ENCODE measurements at places on chromosomes 1 and 21.

DNA sequence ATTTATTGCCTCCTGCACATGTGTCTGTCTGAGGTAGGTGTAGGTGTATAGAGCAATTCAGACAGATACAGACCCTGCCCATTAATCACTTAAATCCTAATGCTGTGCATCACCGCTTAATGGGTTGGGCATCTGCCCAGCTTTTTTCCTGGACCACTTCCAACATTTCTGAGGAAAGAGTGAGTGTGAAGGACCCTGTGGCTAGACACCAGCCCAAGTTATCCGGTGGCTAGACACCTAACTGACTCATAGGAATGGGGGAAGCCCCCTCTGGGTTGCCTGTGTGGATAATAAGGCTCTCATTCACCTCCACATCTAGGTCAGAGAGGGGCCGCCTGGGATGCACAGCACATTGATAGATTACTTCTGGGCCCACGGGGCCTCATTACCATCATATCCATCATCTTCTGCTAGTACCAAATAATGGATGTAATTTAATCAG, 121.1 kb upstream of the RAVER2 start:
- H3K4me3 ChIP-seq, result no peak overlapping the region
- H3K4me1 ChIP-seq, result no peaks in the 10 kb centered on the region
- no peaks in the 10 kb centered on the region for H3K36me3 ChIP-seq
- H3K27me3 ChIP-seq, result no peaks in the 10 kb centered on the region
- no peak for DNase-seq

DNA sequence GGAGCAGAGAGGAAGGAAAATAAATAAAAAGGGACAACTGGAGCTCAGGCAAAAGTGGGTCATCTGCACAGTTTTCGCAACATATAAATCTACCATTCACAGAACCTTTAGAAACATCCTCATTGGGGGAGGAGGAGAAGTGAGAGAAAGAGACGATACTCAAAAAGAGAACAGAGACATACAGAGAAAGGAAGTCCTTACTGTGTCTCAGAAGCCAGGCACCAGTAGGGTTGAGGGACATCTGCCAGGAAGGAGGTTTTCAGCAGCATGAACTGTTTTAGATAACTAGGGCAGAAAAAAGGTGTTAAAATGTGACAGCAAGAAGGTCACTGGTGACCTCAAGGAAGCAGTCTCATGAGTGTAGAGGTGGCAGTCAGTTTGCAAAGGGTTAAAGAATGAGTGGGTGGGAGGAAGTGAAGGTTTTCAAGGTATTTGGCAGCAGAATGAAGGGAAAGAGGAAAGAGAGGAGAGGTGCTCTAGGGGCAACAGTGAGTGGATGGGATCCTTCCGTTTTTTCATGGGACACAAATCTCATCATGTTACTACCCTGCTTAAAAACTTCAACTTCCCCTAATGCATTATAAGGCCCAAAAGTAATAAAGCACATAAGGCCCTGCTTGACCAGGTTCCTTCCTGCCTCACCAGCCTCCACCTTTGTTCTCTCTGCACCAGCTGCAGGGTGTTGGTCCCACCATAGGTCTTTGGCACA, 9.5 kb downstream of the JAK1 start:
- H3K36me3 ChIP-seq, result no peaks in the 10 kb centered on the region
- H3K27me3 ChIP-seq, result no peaks in the 10 kb centered on the region
- no peak overlapping the region for H3K27ac ChIP-seq
- H3K4me3 ChIP-seq, result no peak overlapping the region
- no peak for DNase-seq
- peaks cover 3% of the 10 kb centered on the region for H3K4me1 ChIP-seq

DNA sequence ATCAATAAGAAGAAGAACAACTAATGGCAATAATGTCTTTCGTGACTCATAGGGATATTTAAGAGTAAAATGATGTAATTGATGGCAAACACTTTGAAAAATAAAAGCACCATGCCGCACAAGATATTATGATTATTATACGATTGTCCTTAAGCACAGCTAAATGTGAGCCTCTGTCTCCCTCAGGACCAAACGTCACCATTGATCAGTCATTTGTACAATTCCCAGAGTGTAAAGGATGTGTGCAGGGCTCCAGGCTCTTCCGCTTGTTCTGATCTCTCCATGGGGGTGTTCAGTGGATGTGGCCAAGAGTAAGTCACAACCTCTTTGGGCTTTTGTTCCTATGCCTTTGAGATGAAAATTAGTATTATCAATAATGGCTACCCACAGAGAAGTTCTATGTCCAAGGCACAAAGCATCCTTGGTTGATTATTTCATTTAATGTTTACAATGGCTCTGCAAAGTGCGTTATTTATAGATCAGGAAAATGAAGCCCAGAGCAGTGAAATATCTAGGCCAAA, 17.7 kb upstream of the C1orf87 start:
- H3K36me3 ChIP-seq, result no peaks in the 10 kb centered on the region
- H3K27me3 ChIP-seq, result no peaks in the 10 kb centered on the region
- no peak overlapping the region for H3K4me3 ChIP-seq
- no peaks in the 10 kb centered on the region for H3K4me1 ChIP-seq
- no peak overlapping the region for H3K27ac ChIP-seq

GRCh38 chr1:101444873-101445618, 208.2 kb downstream of the S1PR1 start:
- no peaks in the 10 kb centered on the region for H3K27me3 ChIP-seq
- H3K4me1 ChIP-seq, result no peaks in the 10 kb centered on the region
- H3K27ac ChIP-seq, result no peak overlapping the region
- H3K4me3 ChIP-seq, result no peak overlapping the region
- H3K36me3 ChIP-seq, result no peaks in the 10 kb centered on the region

- no peak overlapping the region for H3K4me3 ChIP-seq
- H3K4me1 ChIP-seq, result no peaks in the 10 kb centered on the region
- no peak for DNase-seq
- no peaks in the 10 kb centered on the region for H3K27me3 ChIP-seq
Measured at GRCh38 chr21:38869196-38869595, 63.5 kb downstream of the ETS2 start.

- no peak overlapping the region for H3K27ac ChIP-seq
- H3K27me3 ChIP-seq, result no peaks in the 10 kb centered on the region
- H3K36me3 ChIP-seq, result no peaks in the 10 kb centered on the region
- no peak for DNase-seq
- no peaks in the 10 kb centered on the region for H3K4me1 ChIP-seq
Measured at GRCh38 chr1:173056365-173056764, 5.6 kb upstream of the TNFSF18 start.

GRCh38 chr1:221241157-221241556, 361.9 kb downstream of the HLX start:
- no peak overlapping the region for H3K4me3 ChIP-seq
- H3K4me1 ChIP-seq, result no peaks in the 10 kb centered on the region
- no peak for DNase-seq
- H3K27ac ChIP-seq, result no peak overlapping the region
- H3K36me3 ChIP-seq, result no peaks in the 10 kb centered on the region
- no peaks in the 10 kb centered on the region for H3K27me3 ChIP-seq

DNA sequence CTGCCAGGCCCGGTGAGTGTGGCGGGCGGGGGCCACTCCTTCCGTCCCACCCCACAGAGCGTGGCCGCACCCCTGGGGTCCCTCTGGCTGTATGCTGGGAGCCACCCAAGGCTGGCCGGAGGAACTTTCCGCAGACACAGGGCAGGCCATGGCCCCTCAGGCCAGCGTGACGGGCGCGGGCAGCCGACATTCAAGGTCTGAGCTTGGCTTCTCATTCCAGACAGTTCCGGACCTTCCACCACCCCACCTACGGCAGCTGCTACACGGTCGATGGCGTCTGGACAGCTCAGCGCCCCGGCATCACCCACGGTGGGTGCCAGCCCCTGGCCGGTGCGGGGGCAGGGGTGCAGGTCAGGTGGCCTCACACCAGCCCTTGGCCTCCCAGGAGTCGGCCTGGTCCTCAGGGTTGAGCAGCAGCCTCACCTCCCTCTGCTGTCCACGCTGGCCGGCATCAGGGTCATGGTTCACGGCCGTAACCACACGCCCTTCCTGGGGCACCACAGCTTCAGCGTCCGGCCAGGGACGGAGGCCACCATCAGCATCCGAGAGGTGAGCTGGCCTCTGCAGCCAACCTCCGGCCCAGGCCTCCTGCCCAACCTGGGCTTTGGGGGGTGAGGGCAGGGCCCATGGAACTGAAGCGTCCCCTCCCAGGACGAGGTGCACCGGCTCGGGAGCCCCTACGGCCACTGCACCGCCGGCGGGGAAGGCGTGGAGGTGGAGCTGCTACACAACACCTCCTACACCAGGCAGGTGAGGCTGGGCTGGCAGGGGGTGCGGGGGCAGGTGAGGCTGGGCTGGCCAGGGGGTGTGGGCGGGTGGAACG, 7.3 kb downstream of the SCNN1D start:
- H3K27ac ChIP-seq, result no peak overlapping the region
- H3K4me3 ChIP-seq, result no peak overlapping the region
- DNase-seq, result no peak
- no peaks in the 10 kb centered on the region for H3K27me3 ChIP-seq

Measured in iPS DF 6.9 (cell line).